ENCODE measurements at places on chromosomes 5 and 9. TPM values are rescaled to one million over a fixed set of nuclear protein-coding genes. Genes with fewer than 3 reads are reported as not detected.

DNA sequence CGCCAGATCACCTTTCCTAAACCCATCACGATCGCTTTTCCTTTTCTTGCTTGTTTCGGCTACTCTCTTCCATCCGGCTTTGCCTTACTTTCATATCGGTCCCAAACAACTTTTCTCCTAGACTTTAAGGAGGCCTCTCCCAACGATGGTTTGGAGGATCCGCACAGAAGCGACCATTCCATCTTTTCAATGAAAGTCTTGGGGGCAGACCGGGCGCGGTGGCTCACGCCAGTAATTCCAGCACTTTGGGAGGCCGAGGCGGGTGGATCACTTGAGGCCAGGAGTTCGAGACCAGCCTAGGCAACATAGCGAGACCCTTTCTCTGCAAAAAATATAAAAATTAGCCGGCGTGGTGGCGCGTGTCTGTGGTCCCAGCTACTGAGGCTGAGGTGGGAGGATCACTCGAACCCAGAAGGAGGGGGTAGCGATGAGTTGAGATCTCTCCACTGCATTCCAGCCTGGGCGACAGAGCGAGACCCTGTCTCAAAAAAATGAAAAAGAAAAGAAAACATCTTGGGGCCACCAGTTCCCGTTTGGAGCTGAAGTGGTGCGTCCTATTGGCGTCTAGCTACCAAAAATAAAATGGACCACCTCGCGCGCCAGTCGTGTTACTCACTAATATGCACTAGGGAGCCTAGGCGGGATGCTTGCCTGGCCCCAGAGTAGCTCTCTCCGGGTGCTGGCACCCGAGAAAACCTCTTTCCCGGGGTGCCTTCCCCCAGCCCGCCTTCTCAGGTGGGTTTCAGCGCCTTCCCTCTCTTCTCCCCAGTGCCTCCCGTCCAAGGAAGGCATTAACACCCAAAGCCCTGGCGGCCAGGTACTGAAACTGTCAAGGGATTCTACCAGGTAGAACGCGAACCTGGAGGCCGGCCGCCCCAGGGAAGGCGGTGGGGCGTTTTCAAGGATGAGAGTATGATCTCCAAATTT is 800 bp upstream of the AP3B1 start:
- H3K27me3 ChIP-seq: peaks cover 4% of the 10 kb centered on the region
- H3K4me3 ChIP-seq: peak overlapping the region; percentile 98

DNA sequence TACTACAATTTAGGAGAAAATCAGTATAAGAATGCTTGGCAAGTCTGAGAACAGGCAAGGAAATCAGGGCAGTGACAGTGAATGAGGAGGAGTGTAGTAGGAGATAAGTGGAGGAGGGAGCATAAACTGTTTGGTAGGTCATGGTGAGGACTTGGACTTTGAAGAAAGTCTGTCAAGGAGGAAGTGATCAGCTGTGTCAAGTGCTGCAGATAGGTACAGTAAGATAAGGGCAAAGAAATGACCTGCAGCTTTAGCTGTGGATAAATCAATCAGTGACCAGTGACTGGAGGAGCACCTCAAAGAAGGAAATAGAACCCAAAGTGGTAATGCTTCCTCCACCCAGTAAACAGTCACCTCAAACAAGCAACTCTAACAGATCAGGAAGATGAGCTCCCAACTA is 106.3 kb downstream of the RAPGEF6 start:
- no peak overlapping the region for H3K4me3 ChIP-seq
- H3K27me3 ChIP-seq: no peaks in the 10 kb centered on the region
- no peak overlapping the region for H3K27ac ChIP-seq
- peaks cover 28% of the 10 kb centered on the region for H3K4me1 ChIP-seq

DNA sequence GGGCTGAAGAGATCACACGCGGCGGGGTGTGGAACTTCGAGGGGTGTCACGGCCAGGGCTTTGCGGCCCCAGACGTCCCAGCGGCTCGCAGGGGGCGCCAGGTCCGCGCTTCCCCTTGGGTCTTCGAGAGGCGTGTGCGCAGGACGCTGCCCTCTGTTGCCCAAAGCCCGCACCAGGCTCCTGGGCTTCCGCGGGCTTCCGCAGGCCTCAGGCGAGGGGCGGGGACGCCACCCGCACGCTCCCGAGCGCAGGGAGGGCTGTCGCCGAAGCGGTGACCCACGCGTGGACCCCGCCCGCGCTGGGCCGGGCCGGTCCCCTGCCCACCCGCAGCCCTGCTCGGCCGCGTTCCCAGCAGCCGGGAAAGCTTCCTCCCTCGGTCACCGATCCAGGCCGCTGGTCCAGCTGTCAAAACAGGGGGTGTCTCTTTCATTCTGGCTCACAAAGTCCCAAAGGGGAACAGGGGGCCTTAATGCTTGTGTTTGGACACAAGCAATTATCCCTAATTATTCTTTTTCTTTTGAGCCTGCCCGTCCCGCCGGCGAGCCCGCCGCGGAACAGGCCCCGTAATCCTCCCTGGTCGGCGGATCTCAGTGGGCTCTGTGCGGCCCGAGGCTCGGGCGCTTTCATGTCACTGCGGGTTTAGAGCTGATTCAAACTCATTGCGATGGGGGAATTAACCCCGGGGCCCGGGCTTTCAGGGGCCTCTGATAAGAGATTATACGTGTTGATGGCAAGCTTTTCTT is 60.6 kb downstream of the TMEM174 start:
- no peak overlapping the region for H3K27ac ChIP-seq
- H3K4me1 ChIP-seq: peaks cover 27% of the 10 kb centered on the region
- no peak for DNase-seq
- H3K27me3 ChIP-seq: peaks cover 2% of the 10 kb centered on the region

GRCh38 chr5:39652036-39652435 is 227.3 kb upstream of the DAB2 start:
- H3K27me3 ChIP-seq: no peaks in the 10 kb centered on the region
- H3K4me3 ChIP-seq: no peak overlapping the region
- H3K27ac ChIP-seq: no peak overlapping the region
- no peaks in the 10 kb centered on the region for H3K36me3 ChIP-seq

DNA sequence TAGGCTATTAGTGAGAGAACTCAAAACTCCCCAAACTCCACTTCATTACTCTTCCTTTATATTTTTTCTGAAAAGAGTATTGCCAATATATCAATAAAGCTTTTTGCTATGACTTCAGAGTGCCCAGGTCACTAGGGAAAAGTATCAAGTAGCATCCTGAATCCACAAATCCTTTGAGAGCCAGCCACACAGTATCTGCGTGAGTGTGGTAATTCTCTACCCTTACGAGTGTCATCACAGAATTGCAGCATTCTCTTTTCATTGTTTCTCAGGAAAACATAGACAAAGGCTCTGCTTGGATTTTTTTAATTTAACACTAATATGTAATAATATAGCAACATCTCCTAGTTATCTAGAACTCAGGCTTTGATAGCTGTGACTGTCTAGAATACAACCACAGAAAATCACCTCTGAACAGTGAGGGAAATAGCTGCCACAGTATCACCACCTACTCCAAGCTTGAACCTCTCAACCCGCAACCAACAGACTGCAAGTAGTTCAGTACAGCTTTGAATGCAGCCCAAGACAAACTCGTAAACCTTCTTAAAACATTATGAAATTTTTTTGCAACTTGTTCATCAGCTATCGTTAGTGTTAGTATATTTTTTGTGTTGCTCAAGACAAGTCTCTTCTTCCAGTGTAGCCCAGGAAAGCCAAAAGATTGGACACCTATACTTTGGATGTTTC is 79.3 kb upstream of the CCDC152 start:
- H3K4me3 ChIP-seq: no peak overlapping the region
- no peak overlapping the region for H3K27ac ChIP-seq
- no peaks in the 10 kb centered on the region for H3K27me3 ChIP-seq
- H3K36me3 ChIP-seq: no peaks in the 10 kb centered on the region
- no peaks in the 10 kb centered on the region for H3K4me1 ChIP-seq
- DNase-seq: no peak

NMUR2 gene
- total RNA-seq: not detected
